ENCODE measurements at places on chromosomes 13 and 19.

DNA sequence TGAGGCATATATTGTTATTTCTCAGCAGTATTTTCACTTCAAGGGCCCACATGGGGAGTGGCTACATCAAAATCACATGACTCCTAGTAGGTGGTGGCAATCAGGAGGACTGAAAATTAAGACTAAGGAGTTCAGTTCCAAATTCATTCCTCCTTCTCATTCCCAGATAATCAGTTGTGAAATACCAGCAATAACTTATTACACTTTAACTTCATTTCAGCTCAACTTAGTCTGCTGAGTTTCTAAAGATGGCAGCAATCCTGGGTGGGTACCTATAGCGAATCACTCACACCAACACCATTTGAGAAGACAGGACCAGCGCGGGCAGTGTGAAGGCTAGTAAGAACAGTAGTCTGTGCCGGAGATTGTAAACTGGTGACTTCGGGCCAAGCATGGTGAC, 63.9 kb upstream of the SLC10A2 start:
- DNase-seq: no peak

DNA sequence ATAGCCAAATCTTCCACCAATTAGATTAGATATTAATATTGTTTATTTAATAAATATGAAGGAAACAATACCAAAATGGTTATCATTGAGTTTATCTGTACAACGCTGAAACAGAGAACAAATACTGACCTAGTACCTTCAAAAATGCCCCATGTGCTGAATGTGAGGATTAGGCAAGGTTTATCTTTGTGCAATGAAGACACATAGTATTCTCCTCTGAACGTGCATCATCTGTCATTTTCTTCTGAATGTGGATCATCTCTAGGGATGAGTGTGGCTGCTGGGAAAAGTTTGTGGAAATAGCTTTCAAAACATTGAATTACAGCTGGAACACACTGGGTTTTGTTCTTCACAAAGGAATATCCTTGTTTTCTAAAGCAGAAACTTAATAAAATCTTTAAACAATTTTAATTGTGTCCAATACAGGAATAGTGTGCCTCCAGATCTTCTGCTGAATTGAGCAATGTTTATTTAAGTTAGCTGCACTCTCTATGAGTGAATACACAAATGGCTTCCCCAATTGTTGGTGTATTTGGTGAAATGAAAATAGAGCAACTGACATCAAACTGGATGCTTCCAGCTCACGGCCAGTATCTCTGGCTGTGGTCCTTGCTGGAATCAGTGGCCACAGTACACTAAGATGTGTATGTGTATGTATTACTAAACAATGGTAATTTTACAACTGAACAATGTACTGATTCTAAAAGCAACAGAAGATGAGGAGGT, 6.7 kb downstream of the COL4A1 start:
- DNase-seq: no peak

GRCh38 chr19:19407633-19407930, 2.1 kb downstream of the GATAD2A start:
- DNase-seq: no peak

GRCh38 chr13:21894091-21894490, 223.2 kb downstream of the FGF9 start:
- DNase-seq: no peak

DNA sequence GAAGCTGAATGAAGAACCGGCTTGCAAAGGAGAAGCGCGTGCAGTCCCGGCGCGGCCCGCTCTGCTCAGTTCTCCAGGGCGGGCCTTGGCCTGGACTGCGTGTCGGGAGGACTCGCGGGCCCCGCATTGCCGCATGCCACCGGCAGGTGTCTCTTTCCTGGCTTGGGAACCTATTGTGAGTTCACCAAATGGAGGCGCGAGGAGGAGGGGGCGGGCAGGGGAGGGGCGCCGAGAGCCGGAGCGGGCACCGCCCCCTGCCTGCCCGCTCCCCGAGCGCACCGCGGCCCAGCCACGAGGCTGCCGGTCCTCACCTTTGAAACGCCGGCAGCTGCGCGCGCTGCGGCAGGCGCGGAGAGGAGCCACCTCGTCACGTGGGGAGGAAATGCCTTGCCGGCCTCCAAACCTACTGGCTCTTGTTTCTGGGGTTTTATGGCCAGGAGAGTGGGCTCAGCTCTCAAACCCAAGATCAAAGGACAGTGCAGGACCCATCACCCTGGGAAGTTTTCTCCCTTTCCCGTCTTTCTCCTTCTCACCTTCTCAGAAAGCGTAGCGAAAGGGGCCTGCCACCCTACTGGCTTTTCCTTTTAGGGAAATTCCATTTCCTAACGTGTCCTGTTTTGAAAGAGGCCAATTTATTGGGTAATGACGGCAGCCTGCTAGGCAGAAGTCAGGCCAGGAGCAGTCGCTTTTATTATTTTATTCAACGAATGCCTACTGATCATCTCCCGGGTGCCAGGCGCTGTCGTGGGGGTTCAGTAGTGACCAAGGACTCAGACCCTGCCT, 13.8 kb upstream of the UBE2L5 start:
- peak; percentile 86 for DNase-seq

DNA sequence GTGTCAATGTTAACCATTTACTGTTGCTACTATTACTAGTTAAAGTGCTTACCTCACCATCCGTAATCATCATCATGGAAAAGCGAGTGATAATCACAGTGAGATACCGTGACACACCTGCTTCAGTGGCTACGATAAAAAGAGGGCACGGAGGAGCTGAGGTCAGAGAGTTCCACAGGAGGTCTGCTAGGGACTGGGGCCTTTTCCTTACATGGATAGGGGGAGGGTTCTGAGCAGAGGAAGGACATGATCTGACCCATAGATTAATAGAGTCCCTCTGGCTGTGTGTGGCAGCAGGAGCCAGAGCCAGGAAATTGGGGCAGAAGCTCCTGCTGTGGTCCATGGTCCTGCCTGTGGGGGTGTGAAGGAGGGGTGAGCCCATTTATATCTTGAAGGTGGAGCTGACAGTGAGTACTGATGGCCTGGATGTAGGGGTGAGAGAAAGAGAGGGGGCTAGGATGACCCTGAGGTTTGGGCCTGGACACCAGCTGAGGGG, 136.7 kb downstream of the SIPA1L3 start:
- no peak for DNase-seq
